ENCODE measurements at places on chromosomes 4 and X.

GRCh38 chr4:98658287-98659105 is at the start of gene TSPAN5:
Gene TSPAN5 (minus strand): TSS chr4:98658611.
- peak; percentile 72 for DNase-seq

DNA sequence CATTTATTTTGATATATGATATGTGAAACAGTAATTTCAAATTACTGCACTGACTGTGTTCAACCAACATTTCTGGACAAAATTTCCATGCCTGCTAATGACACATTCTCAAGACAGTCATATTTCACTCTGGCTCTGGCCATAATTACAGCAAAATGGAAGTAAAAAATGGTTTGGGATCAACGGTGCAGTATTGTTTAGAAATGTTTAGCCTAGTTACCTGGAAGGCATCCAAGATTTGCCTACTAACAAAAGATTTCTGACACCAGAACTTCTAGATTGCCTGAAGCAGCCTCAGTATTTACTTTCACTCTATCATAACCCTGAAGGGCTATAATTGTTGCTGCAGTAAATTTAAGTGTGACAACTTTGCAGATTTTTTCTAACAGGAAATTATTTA is 416.3 kb downstream of the PCDH10 start:
- DNase-seq = no peak

GRCh38 chrX:142549923-142550322 is 344.8 kb upstream of the MAGEC2 start:
- DNase-seq = no peak

- no peak for DNase-seq
Observed at GRCh38 chrX:133776072-133776471, 209.3 kb downstream of the GPC3 start.

DNA sequence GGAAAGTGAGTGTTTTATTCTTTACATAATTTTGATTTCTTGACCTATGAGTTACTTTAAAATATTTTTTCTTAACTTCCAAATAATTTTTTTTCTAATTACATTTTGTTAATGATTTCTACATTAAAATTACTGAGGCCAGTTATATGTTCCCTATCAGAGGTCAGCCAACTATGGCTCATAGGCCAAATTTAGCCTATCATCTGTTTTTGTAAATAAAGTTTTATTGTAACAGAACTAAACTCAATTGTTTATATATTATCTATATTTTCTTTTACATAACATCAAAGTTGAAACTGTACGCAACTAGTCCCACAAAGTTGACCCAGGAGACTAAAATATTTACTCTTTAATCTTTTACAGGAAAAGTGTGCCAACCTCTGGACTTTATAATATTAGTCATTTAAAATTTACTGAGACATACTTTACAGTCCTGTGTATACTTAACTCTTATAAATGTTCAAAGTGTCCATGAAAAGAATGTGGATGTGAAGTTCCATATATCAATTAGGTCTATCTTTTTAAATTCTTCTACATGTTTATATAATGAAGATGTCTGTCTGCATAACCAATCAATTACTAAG is 26.2 kb downstream of the ASB5 start:
- no peak for DNase-seq

DNA sequence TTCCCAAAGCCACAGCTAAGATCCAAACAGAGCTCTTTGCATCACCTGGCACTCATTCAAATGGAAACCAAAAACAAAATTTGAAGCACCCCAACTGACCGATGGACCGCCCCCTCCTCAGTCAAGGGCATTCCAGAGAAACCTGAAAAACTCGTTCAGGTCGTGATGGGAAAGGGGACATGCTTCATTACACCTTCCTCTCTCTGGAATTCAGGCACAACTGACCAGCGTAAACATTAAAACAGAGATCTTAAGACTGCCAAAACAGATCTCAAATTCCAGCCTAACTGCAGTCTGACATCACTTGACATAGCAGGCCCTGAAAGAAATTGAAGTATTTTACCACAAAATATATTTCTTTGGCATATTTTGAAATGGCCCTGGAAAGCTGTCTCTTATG is 28.5 kb downstream of the PTTG2 start:
- DNase-seq = no peak

DNA sequence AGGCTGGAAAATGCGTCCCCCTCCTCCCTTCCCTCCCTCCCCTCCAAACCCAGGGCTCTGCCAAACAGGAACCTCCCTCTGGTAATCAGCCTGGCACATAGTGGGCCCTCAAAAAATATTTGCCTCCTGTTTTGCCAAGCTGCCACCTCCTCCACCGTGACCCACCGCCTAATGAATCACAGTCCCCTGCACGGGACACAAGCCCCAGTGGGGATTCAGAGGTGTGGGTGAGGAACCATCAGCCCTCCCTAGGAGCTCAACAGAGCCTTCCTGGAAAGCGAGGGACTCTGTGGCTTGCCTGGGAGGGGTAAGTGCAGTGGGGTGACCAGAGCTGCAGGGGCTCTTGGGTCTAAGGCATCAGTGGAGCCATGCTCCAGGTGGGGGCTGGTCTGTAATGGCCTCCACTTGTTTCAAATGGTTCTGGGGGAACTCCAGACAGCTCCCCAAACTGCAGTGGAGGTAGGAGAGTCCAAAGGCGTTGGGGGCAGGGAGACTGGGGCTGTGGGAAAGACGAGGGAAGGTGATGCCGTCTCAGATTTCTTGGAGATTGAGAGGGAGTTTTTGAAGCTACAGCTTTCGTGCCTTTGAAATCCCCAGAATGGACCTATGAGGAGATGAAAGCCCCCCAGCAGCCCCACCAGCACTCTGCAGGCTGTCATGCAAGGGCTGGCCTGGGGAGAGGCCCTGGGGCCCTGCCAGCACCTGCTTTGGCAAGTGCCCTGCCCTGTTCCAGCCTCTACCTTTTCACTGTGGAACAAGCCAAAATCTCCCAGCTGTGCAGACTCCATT is 1.0 kb upstream of the PPP2R2C start:
- no peak for DNase-seq

- no peak for DNase-seq
Observed at GRCh38 chrX:55187281-55187680, 32.9 kb upstream of the PAGE5 start.

DNA sequence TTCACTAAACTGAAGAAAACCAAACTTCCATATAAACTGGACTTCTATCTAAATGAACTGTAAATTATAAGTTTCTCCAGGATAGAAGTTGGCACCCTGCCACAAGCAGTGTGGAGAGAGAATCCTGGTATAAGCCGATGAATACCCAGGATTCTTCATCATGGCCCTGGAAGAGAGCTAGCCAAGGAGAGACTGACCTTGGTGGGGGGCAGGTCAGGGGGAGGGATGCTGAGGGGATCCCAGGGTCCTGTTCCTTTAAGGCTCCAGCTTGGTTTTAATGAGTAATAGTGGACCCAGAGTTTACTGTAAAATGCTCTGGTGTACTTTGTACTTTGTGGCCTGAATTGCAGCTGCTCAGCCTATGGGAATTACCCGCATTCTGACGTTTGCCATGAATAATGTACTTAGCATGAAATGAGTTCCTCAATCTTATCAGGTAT is 16.9 kb downstream of the RASSF6 start:
- no peak for DNase-seq

- no peak for DNase-seq
Observed at GRCh38 chr4:68021185-68021584, 57.9 kb upstream of the TMPRSS11A start.

- DNase-seq = no peak
Observed at GRCh38 chrX:139931646-139932072, 1.2 kb downstream of the ATP11C start.

- no peak for DNase-seq
Observed at GRCh38 chr4:36196145-36196913, 48.0 kb downstream of the ARAP2 start.

- DNase-seq = no peak
Observed at GRCh38 chrX:66638591-66639500, at the start of gene EDA2R. Gene EDA2R (minus strand): TSS chrX:66639078. CDS start chrX:66616020, 23,058 bp downstream.

All from stimulated activated CD4-positive, alpha-beta T cell treated with anti-CD3 and anti-CD28 coated beads, Interleukin-1b, Interleukin-23, amount 100 ng/mL, for 1 hour (primary cell).